ENCODE measurements at places on chromosomes 5 and 9. TPM values are rescaled to one million over a fixed set of nuclear protein-coding genes. Genes with fewer than 3 reads are reported as not detected.

Gene NR5A1
- 38.8 TPM for total RNA-seq

Gene FOXD4
- total RNA-seq, result 0.18 TPM

DNA sequence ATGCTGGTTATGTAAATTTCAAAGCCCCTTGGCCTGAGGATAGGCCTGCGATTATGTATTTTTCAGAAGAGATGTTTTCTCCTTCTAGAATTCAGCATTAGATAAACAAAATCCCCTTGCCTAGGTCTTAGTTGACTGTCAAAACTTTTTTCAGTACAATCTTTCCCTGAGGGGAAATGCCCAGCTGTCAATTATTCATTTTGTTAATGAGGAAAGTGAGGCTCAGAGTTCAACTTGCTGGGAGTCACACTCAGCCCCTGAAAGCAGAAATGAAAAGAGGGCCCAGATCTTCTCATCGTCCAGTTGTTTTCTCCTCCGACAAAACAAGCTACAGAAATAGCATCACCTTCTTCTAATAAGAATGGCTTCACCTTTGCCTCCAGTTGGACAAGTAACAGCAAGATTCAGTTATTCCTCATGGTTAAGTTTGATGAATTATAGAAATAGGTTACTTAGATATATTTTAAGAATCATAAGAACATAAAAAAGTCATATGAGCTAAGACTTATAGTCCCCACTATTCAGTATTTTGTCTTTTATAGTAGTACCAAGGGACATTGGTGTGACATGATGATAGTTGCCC, 627.1 kb upstream of the WWC1 start:
- no peak overlapping the region for H3K27ac ChIP-seq
- H3K4me1 ChIP-seq, result no peaks in the 10 kb centered on the region
- DNase-seq, result no peak

- H3K4me1 ChIP-seq, result no peaks in the 10 kb centered on the region
- H3K36me3 ChIP-seq, result no peaks in the 10 kb centered on the region
- DNase-seq, result no peak
- H3K4me3 ChIP-seq, result no peak overlapping the region
Observed at GRCh38 chr5:1745123-1745795, 54.4 kb downstream of the MRPL36 start.

Data from HepG2 (cell line).